ENCODE measurements at places on chromosomes 1 and 21.

DNA sequence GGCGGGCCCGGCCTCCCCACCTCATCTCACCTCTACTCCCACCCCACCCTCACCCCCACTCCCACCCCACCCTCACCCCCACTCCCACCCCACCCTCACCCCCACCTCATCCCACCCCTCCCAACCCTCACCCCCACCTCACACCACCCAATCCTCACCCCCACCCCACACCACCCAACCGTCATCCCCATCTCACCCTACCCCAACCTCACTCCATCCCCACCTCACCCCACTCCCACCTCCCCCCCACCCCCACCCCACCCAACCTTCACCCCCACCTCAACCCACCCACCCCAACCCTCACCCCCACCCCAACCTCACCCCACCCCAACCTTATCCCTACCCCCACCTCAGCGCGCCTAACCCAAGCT is 13.4 kb downstream of the A3GALT2 start:
- no peak for DNase-seq

- DNase-seq, result no peak
These were observed 145.3 kb upstream of the ADAMTS5 start for GRCh38 chr21:27112186-27112585.

- DNase-seq, result no peak
These were observed 51.2 kb downstream of the IL23R start for GRCh38 chr1:67217417-67217816.

DNA sequence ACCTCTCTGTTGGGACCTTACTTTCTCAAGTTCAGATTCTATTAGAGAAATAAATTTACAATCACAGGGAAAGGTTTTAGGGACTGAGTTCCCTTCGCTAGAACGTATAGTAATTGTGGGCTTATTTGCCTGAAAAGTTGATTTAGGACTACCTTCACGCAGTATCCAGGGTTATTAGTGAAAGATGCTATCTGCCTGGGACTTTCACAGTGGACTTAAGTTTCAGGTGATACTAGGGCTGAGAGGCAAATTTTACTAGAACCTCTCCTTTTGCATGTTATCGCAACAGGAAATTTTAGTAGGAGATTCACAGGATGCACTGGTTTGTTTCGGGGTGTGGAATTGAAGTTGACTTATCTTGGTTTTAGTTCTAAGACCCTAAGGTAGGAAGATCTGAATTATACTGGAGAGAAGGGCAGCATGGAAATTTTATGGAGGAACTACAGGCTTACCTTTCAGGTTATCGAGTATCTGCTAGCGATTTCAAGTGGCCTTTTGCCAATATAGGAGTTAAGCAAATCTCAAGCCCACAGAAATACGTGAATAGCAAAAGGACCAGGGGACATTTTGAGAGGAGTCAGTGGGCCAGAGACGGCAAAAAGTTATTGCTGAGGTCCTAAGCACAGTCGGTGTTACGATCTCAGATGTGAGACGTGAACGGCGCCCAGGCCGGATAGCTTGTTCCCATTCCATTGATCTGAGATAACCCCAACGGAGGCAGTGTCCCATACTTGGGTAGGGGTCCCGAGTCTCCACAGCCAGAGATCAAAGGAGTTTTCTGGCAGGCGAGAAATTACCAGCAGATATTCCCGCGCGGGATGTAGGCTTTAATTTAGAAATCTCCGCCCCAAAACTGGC is 723 bp upstream of the GNAI3 start:
- DNase-seq, result no peak

DNA sequence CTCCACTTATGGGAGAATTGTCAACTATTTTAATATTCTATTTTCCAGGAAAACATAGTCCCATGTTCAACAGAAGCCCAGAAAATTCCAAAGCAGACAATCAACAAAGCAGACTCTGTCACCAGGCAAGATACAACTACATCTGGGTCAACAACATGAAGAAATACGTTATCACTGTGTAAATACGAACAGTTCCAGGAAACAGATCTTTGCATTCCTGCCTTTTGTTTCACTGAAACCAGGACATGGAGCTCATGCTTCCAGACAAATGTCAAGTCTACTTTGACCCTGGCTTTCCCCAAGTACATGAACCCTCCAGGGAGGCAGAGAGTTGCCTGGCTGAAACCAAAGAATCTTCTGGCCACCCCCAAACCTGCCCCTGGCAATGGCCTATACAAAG is 106.7 kb downstream of the SETD4 start:
- DNase-seq, result no peak

DNA sequence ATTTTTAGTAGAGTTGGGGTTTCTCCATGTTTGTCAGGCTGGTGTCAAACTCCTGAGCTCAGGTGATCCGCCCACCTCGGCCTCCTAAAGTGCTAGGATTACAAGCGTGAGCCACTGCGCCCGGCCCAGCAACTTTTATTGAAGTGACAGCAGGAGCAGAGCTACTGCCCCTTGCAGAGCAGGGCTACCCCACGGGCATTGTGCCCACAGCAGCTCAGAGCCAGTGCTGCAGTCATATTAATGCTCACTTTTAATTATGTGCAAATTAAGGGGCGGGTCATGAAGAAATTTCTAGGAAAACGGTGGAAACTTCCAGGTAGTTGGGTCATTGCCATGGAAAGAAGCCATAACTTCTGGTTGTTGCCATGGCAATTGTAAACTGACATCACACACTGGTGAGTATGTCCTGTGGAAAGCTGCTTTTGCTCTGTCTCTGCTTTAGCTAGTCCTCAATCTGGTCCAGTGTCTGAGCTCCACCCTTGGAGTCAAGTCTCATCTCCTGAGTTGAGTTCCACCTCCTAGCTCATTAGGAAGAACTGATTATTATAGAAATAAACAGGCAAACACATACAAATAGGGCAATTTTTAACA is 127.3 kb upstream of the ADGRL4 start:
- DNase-seq, result no peak

DNA sequence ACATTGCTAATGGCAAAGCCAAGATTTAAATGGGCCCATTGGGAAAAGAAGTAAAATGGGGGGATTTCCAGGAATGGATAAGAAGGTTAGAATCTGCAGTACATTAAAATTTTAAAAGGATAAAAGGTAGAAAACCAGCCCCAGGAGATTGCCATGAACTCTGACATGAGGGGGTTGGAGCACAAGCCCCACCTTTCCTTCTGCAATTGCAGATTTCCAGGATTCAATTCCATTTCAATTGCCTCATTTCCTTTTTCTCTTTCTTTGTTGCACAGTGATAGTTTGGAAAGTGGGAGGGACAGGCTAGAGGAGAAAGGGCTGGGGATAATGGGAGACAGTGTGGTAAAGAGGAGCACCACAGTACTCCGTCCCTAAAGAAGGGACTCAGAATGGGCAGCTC is 238.5 kb upstream of the RAB4A start:
- DNase-seq, result no peak

DNA sequence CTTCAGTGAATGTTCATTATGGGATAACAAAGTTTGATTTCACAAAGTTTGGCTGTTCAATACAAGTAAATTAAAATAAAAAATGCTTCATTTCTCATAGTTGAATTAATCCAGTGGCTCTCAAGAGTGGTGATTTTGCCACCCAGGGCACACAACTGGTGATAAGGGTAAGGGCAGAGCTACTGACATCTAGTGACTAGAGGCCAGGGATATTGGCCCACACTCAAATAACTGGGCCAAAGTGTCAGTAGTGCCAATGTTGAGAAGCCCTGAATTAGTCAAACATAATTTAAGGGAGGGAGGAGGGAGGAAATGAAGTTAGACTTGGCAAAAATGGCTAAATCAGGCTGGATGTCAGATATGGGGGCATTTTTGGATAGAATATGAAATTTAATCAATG is 880.5 kb upstream of the ADGRL4 start:
- DNase-seq, result no peak

- DNase-seq, result no peak
These were observed 11.3 kb downstream of the RPAP2 start for GRCh38 chr1:92310185-92310597.

DNA sequence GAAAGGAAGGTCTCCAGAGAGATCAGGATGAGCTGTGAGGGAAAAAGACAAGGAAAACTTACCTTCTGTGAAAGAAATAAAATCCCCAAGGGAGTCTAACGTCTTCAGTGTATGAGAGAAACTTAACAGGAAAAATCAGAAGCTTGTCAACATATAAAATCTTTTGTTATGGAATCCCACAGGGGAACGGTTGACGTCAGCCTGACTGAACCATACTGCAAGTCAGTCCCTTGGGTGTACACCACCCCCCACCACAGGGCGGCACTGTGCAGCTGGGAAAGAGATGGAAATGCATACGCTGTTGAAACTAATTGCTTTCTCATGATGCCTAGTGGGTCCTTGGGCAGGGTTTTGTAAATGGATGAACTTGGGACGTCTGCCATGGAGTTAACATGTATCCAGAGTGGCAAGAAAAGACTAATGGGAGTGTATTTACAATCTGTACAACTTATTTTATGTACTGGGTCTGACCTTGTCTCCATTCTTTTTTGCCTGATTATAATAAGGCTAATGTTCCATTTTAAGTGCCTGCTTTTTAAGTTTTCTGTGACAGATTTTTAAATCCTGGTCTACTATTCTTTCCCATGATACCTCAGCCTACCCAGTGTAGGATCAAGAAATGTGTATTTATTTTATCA is 22.7 kb downstream of the UTP25 start:
- DNase-seq, result no peak

DNA sequence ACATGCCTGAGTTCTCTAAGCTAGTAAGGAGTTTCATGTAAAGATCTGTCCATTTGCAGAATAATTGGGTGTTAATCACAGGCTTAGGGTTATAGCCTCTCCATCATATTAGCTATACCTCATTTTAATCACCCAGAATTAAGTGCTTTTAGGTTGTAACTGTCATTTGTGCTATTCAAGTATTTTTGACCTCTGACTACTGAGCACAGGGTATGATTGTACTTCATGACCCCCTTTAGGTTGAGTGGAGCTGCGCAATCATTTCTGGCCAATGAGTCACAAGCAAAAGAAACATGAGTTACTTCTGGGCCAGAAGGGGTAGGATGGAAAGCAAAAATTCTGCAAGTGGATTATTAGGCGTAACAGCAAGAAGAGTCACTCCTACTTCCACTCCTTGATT is 8.4 kb upstream of the SNX7 start:
- DNase-seq, result no peak

DNA sequence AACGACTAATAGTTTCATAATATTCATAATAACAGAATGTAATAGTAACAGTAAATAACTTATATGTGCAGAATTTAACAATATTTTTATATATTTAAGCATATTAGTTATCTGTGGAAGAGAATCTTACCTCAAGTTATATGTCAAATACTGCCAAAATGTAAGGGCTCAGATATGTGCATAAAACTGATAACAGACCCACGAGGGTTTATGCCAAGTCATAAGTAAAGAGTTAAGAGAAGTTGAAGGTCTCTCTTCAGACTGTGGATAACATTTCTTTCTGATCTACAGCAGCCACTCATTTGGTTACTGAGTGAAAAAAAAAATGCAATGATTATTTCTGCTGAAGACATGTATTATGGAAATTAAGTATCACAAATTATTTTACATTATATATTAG is 1167.8 kb upstream of the NCAM2 start:
- DNase-seq, result no peak

DNA sequence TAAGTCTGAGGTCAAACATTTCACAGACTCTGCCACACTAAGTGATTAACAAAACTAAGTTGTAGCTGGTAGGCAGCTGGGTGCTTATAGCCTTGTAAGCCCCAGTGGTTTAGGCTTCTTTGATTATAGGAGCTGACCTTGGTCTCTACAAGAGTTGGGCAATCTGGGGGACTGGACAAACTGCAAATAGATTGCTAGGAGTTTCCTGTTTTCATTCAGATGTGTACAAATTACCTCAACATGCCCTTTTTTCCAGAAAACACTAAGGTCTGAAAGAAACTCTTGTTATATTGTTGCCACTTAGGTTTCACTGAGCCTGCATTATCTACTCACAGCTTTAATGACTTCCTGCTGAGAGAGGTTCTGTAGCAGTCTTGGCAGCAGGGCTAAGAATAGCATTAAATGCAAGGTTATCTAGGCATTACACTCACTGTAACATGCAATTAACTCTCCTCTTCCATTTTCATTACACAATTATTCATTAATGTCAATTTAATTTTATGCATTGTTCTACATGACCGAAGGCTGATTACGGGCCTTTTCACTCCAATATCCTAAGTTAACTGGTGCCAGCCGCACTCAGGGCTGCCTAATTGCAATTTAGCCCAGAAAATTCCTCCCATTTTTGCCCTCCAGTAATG is 314.0 kb downstream of the LMO4 start:
- no peak for DNase-seq

- no peak for DNase-seq
These were observed 5.8 kb upstream of the PPT1 start for GRCh38 chr1:40102896-40103295.

- no peak for DNase-seq
These were observed 13.3 kb upstream of the LCE5A start for GRCh38 chr1:152497273-152497672.

- no peak for DNase-seq
These were observed 46.1 kb downstream of the NME7 start for GRCh38 chr1:169321539-169321938.

DNA sequence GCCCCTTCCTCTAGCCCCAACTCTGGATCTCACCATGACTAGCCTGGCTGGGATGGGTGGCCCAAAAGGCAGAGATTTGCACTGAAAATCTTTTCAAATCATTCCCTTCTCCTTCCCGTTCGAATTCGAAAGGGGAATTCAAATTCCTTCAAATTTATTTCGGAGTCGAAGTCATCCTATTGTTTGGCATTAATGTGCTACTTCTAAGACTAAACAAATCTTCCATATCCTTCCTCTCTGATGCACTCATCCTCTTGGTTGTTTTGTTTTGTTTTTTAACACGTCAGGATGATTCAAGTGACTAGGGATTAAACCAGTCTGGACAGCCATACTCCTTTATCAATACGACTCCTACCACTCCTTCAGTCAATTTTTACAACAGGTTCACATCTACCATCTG is 95.5 kb upstream of the SGIP1 start:
- DNase-seq, result no peak

DNA sequence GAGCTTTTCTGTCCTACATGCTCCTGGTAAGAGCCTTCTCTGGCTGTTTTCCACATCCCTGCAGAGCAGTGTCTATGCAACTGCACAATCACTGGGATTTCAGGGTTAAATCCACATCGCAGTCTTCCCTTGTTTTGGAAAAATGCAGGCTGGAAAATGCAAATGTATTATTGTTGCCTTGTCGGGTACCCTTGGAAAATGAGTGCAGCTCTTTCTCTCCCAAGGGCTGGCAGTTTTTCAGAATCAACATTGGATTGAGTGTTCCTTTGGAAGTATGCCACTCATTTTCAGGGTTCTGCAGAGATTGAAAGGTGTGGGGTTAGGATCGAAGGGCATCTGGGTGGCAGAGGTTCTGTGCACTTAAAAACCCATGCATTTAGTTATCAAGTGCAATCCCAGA is 3.2 kb downstream of the NOS1AP start:
- no peak for DNase-seq

GRCh38 chr1:207071426-207071825 is 17.2 kb upstream of the C4BPB start:
- no peak for DNase-seq

GRCh38 chr1:150708595-150708994 is 11.6 kb upstream of the GOLPH3L start:
- no peak for DNase-seq

All from CD8-positive, alpha-beta memory T cell (primary cell).